Stimulated activated CD4-positive, alpha-beta T cell treated with anti-CD3 and anti-CD28 coated beads, Interleukin-1b, Interleukin-23, amount 100 ng/mL, for 24 hours (primary cell): ENCODE measurements at places on chromosomes 11 and 22.

DNA sequence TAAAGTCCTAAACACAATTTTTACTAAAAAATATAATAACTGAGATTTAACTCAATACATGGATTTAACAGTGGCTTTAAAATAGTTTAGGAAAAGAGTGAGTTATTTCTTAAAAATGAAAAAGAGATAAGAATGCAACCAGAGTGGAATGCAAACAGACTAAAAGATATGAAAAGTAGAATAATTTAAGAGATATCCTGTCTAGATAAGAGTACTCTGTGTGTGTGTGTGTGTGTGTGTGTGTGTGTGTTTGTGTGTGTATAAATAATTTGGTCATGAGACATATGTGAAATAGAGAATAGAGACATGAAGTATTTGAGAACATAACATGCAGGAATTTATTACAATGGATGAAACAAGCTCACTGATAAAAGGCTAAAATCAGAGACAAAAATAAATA, 986.9 kb upstream of the CHORDC1 start:
- DNase-seq: no peak

DNA sequence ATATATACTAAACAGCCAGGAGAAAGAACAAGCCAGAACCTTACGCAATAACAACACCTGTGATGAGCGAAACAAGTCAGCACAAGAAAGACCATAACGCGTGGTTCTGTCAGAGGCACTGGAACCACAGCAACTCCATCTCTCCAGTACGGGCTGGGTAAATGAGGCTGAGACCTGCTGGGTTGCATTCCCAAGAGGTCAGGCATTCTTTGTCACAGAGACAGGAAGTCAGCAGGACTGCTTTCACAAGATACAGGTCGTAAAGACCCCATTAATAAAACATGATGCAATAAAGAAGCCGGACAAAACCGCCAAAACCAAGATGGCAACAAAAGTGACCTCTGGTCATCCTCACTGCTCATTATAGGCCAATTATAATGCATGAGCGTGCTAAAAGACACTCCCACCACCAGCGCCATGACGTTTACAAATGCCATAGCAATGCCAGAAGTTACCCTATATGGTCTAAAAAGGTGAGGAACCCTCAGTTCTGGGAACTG, 21.7 kb downstream of the TPST2 start:
- DNase-seq: no peak

DNA sequence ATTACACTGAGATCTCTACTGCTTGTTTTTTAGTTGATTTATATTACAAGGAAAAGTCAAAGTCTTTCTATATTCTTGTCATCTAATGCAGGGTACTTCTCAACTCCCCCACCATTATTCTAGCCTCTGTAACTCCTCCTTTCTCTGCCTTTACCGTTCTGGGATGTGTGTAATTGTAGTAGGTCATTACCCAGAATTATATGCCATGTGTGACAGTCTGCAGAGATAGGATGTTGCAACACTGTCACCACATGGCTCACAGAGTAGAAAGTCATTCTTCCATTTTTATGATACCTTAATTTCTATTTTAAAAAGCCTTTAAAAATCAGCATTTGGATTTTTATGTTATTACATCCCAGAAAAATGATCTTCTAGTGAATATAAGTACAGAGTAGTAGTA, 32.7 kb downstream of the ZNF143 start:
- DNase-seq: no peak

- DNase-seq: no peak
Observed at GRCh38 chr11:67165623-67166022, 46.6 kb downstream of the KDM2A start.

- no peak for DNase-seq
Observed at GRCh38 chr11:99015634-99016454, 4.9 kb upstream of the CNTN5 start.

- no peak for DNase-seq
Observed at GRCh38 chr11:68004551-68005335, 846 bp upstream of the UNC93B1 start.

GRCh38 chr22:26380072-26380830, 48.8 kb upstream of the ASPHD2 start:
- no peak for DNase-seq

- no peak for DNase-seq
Observed at GRCh38 chr11:34707462-34707840, 86.6 kb downstream of the EHF start.

DNA sequence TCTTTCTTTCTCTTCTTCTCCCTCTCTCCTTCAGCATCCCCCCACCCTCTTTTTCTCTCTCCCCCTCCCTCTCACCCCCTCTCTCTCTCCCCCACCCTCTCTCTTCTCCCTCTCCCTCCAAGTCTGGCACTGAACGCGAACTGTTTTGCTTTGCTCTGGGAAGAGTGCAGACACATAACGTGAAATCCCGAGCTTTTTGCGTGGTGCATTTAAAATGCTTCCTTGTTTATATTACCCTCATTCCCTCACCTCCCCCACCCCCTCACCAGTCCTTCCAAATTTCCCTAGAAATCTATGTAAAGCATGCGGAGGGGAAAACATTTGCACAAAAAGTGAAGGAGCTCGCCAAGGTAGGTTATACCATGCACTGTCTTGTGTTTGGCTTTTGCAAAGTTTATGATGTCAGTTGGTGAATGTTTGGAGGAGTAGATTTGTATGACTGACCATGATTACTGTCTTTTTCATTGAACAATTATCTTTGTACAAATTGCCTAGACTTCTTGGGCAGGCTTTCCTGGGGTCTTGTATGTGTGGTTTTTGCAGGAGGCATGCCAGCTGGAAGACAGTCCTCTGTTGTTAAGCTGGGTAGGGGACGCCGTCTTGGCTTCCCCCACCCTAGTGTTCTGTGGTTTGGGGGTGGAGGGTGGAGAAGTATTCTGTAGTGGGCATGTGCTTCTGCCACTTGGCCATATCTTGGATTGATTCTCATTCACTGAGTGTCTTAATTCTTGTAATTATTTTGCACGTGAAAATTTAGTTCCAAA, 123.7 kb upstream of the HSD17B12 start:
- DNase-seq: no peak

DNA sequence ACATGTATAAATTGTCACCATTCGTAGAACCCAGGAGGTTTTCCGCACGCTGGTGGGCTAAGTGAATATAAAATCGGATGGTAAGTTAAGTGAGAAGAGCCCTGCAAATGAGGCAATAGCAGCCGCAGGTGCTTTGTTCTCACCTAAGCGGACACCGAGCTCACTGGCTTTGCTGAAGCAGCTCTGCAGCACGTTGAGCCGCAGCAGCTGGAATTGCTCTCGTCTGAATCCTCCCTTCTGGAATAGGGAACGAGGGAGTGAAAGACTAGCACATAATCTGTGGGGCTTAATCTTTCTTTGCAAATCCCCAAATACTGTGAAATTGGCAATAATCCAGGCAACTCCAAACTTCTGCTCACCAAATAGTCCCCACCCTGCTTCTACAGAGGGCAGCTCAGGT, 488.1 kb downstream of the NTM start:
- no peak for DNase-seq

GRCh38 chr11:126698576-126698975, 302.0 kb downstream of the KIRREL3 start:
- DNase-seq: no peak

- no peak for DNase-seq
Observed at GRCh38 chr22:50014655-50015401, 2.3 kb upstream of the IL17REL start.

- no peak for DNase-seq
Observed at GRCh38 chr22:27966168-27967064, 47.4 kb upstream of the PITPNB start.

DNA sequence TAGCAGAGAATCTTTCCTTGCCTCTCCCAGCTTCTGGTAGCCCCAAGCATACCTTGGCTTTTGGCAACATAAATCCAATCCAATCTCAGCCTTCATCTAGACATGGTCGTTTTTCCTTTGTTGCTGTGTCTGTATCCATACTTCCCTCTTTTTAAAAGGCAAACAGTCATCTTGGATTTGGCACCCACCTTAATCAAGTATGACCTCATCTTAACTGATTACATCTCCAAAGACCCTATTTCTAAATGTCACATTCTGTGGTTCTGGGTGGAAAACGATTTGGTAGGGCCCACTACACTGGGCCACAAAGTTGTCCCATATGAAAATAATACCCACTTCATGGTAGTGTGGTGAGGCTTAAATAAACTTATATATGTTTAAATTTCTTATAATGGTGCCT, 852 bp downstream of the BUD13 start:
- no peak for DNase-seq
